GM23338 (cell line): ENCODE measurements at places on chromosomes 6 and 20. TPM values are rescaled to one million over a fixed set of nuclear protein-coding genes. Genes with fewer than 3 reads are reported as not detected.

MLN gene
- total RNA-seq: not detected in 2 replicates

LTB gene
- total RNA-seq: not detected in 2 replicates

- peak; percentile 62 for DNase-seq
These were observed 92.0 kb upstream of the PRDM1 start for GRCh38 chr6:105994118-105994590.

GRCh38 chr20:35120012-35120701 lies 27.0 kb downstream of the EDEM2 start:
- no peak for DNase-seq

GRCh38 chr6:18842534-18842933 lies 455.4 kb downstream of the RNF144B start:
- DNase-seq: no peak

GRCh38 chr20:21143194-21143890 lies 17.5 kb downstream of the KIZ start:
- DNase-seq: no peak
